ENCODE measurements at places on chromosomes 16 and 17.

- DNase-seq: peak; percentile 66
These were observed 27.9 kb upstream of the OR4D1 start for GRCh38 chr17:58120195-58120822.

GRCh38 chr17:41965694-41966462 lies 717 bp upstream of the CNP start:
- DNase-seq: peak; percentile 50

DNA sequence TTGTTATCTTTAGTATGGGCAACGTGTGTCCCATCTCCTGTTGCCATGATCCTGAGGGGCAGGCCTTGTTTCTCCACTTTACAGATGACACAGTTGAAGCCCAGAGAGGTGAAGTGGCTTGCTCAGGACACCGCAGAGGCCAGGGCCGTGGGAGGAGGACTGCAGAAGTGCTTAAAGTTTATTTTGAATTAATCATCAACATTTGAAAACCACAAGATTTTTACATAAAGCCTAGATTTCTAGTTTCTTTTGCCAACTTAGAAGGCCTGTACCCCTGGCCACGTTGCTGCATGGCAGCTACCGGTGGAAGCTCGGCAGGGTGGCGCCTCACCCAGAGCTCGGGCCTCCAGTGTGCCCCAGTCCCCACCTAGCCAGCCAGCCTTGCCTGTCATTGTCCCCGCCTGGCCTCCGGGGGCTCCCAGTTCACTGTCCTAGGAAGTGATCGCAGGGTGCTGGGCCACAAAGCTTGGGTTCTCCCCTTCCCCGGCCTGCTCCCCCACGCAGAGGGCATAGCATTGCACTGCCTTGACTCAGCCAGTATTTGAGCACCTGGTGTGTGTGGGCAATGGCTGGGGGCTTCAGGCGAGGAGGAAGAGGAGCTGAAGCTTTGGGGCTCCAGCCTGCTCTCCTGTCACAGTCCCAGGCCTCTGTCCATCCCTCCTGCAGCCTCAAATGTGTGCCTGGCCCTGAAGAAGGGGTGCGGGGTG lies 14.8 kb upstream of the ADCY7 start:
- no peak for DNase-seq

GRCh38 chr17:65154770-65155589 lies 17.8 kb downstream of the RGS9 start:
- DNase-seq: peak; percentile 91

Measured in hematopoietic multipotent progenitor cell (in vitro differentiated cells).